ENCODE measurements at places on chromosomes 7 and 10. TPM values are rescaled to one million over a fixed set of nuclear protein-coding genes. Genes with fewer than 3 reads are reported as not detected.

GLCCI1 gene
- polyA plus RNA-seq: 13.9 TPM

ATOH7 gene
- 0.08 TPM for polyA plus RNA-seq

TEX47 gene
- polyA plus RNA-seq: not detected

AZGP1 gene
- polyA plus RNA-seq: 4.2 TPM

All from lung (tissue), 17 donors.